ENCODE measurements at places on chromosomes 3 and 15. TPM values are rescaled to one million over a fixed set of nuclear protein-coding genes. Genes with fewer than 3 reads are reported as not detected.

DNA sequence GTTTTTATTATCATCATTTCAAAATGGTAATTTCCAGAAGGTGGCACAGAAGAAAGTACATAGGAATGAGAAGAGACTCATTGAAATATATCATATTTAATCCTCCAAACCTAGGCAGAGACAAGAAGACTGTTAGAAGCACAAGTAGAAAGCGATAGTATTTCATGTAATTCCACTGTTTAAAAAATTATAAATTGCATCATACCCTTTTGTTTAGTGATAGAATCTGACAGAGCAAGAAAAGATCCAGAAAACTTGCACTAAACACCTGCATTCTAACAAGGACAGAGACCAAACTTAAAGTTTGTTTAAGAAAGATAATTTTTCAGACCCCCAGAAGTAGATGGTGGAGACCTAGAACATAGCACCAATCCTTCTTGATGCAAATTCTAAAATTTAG is 56.9 kb upstream of the CD96 start:
- DNase-seq: no peak

GRCh38 chr15:24848050-24848449 is 106.7 kb upstream of the SNRPN start:
- DNase-seq: no peak

GRCh38 chr3:133901083-133901482 is 5.4 kb upstream of the RAB6B start:
- DNase-seq: no peak

GRCh38 chr15:72229076-72229946 is 1.7 kb downstream of the PKM start:
- no peak for DNase-seq

- DNase-seq: no peak
These were observed 21.7 kb downstream of the LEKR1 start for GRCh38 chr3:156847752-156848448.

DNA sequence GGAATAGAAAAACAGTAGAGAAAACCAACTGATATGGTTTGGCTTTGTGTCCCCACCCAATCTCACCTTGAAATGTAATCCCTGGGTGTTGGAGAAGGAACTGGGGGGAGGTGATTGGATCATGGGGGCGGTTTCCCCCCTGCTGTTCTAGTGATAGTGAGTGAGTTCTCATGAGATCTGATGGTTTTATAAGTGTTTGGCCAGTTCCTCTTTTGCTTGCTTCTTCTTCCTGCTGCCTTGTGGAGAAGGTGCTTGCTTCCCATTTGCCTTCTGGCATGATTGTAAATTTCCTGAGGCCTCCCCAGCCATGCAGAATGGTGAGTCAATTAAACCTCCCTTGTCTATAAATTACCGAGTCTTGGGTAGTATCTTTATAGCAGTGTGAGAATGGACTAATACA is 48.4 kb downstream of the EOMES start:
- DNase-seq: no peak

GRCh38 chr15:60376677-60377095 is 21.1 kb downstream of the ANXA2 start:
- no peak for DNase-seq

DNA sequence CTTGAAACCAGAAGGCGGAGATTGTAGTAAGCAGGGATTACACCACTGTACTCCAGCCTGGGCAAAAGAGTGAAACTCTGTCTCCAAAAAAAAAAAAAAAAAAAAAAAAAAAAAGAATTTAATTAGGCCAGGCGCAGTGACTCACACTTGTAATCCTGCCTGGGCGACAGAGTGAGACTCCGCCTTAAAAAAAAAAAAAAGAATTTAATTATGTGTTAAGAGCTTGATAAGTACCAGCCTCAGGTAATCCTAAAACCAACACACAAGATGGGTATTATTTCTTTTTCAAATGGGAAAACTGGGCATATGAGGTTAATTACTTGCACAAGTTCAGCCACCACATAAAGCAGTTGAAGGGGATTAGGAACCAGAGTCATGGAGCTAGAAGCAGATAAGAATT is 49.0 kb downstream of the PBRM1 start:
- DNase-seq: no peak

DNA sequence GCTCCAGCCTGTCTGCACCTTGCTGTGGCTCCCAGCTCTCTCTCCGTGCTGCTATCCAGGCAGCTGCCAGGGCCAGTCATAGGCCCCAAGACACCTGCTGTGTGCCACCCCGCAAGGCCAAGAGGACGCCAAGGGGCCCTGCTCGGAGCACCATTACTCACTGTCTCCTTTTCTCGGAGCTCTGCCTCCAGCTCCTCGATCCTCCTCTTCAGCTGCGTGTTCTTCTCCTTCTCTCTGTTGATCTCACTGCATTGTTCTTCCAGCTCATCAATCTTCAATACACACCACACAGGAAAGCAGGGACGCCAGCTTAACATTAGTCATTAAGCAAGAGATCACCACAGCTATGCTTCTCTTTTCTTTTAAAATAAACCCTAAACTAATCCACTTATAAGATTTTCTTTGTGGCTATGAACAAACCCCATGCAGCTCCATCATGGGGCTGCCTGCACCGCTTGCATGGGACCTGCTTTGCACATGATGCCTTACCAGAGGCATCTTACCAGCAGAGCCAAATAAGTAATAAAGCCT is 42.6 kb downstream of the WHAMM start:
- no peak for DNase-seq

- DNase-seq: no peak
These were observed 90.0 kb upstream of the SPATA12 start for GRCh38 chr3:56970461-56970879.

- DNase-seq: no peak
These were observed 123.7 kb downstream of the MTHFS start for GRCh38 chr15:79773128-79773527.

- no peak for DNase-seq
These were observed 8.4 kb downstream of the SHF start for GRCh38 chr15:45179221-45179985.

DNA sequence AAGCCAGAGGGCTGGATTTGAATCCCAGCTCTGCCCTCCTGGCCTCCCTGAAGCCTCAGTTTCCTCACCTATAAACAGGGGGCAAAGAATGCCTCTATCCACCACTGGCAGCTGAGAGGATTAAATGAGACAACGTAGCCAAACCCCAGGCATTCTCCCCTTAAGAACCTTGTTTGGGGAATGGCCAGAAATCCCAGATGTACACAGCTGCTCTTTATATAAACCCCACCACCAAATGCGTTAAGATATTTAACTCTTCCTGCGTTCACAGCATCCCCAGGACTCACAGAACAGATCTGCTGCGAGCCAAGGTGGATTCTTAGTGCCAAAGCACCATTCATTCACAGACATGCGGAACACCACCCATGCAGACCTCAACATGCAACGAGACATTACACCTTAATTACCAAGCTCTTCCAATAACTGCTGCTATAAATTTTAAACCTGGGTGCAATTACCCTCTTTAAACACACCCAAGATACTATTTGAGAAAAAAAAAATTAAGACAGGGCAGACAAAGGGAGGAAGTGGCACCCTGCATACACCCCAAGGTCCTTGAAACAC is 5.2 kb downstream of the TLE3 start:
- no peak for DNase-seq

DNA sequence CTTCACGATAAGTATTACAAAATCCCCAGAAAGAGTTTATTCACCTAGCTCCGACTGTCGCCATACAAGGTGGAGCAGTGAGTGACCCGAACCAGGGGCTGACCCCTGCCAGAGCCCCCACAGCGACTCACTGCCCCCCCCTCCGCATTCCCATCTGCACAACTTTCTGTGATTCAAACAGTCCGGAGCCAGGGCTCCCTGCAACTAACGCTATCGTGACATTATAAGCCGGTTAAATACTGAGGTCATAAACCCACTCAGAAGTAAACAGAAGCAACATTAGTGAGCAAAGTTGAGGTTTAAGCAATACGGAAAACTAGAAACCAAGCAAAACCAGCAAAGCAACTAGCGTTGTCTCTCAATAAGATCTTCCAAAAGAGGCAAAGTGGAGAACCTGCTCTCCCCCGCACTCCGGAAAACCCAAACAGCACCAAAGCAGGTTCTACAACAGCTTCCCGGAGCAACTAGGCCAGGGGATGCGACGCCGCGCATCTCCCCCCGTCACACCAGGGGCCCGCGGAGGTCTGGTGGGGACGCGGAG is 642 bp downstream of the SCAP start:
- DNase-seq: no peak

DNA sequence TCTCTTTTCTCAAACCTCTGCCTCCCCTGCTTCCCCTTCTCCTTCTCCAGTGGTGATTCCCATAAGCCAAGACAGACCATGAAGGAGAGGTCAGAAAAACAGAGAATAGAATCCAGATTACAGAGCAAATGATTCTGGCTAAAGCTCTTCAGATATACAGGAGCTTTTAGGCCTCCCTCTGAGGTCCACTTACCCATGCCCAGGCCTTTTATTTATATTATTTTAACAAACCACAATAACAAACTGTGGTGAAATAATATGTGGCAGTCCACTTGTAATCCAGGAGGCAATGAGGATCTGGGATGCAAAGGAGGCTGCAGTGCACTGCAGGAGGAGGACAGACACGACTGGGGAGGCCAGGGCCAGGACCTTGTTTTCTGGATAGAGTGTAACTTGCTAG is 104.1 kb downstream of the STAC start:
- no peak for DNase-seq

DNA sequence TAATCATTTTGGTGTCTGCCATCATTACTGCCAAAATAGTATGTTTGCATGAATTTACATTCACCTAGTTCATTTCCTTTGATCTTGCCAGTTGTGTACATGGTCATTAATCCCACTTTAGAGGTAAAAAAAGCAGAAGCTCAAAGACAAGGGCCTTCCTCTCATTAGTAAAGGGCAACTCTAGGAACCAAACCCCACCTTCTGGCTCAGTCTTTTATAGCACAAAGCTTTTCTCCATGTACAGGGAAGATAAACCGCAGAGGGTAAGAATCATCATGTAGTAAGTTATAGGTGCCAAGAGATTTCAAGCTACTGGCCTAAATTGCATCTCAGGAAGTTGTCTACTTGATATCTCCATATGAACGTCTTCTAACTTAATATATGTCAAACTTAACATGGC is 19.3 kb upstream of the SPG21 start:
- no peak for DNase-seq

- no peak for DNase-seq
These were observed 188.4 kb upstream of the WNT5A start for GRCh38 chr3:55675478-55675877.

The PLD1 gene
- 63.3 TPM for total RNA-seq

The B3GNT5 gene
- 11.0 TPM for total RNA-seq

The USP4 gene
- total RNA-seq: 30.9 TPM

The RTP1 gene
- 0.61 TPM for total RNA-seq

The DNAH1 gene
- total RNA-seq: 4.2 TPM

The SPINK8 gene
- total RNA-seq: not detected

The GPR171 gene
- total RNA-seq: 0.11 TPM

The LMCD1 gene
- total RNA-seq: 12.5 TPM
